NCI-H1092 (cell line): ENCODE measurements at places on chromosomes 6 and 20.

GRCh38 chr20:37205130-37205529 is 25.8 kb upstream of the MROH8 start:
- DNase-seq, result no peak

- no peak for DNase-seq
Observed at GRCh38 chr6:29509239-29509638, 21.5 kb upstream of the MAS1L start.

DNA sequence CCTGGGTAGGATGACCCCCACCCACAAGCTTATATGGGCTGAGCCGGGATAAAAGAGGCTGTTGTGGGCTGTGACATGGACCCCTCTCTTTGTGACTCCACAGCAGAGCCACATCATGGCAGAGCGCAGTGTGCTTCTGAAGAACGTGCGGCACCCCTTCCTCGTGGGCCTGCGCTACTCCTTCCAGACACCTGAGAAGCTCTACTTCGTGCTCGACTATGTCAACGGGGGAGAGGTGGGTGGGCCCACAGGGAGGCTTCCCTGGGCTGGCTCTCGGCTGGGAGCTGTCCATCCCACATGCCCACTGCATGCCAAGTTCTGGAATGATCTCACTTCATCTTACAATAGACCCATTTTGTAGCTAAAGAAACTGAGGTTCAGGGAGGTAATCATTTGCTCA is 10.5 kb downstream of the SGK2 start:
- no peak for DNase-seq

GRCh38 chr20:24402188-24402587 is 67.2 kb upstream of the SYNDIG1 start:
- no peak for DNase-seq

DNA sequence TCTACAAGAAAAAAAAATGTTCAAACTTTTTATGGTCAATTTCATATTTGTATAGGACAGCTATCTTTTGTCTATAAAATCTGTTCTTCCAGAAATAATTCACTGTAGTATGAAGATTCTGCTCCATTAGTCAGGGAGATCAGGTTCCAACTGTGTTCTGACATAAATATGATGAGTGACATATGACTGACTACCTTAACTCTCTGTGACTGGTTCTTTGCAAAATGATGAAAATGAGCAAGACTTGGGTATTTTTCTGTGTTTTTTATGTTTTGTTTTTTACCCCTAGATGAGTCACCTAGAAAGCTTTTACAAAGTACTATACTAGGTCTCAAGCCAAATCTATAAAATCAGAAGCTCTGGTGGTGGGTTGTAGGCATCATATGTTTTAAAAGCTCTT is 229.6 kb downstream of the MMUT start:
- no peak for DNase-seq

GRCh38 chr20:19285436-19285835 is 73.0 kb downstream of the SLC24A3 start:
- DNase-seq, result no peak

DNA sequence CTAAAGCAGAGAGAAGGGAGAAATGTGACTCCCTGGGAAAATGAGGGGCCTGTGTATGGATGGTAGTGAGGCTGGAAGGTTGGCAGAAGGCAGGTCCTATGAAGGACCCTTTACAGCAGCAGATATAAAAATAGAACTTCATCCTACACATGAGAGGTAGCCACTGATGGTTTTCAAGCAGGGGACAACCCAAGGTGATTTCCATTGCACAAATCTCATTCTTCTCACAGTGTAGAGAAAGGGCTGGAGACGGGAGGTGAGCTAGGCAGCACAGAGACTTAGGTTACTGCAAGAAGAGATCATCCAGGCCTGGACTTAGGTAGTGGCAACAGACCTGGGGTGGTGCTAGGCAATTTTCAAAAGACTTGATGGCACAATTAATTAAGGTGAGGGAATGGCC is 30.7 kb downstream of the TRAM2 start:
- DNase-seq, result no peak

- no peak for DNase-seq
Observed at GRCh38 chr6:140809694-140810101, 1323.0 kb upstream of the GJE1 start.

GRCh38 chr6:65448866-65449265 is 258.2 kb downstream of the EYS start:
- DNase-seq, result no peak

DNA sequence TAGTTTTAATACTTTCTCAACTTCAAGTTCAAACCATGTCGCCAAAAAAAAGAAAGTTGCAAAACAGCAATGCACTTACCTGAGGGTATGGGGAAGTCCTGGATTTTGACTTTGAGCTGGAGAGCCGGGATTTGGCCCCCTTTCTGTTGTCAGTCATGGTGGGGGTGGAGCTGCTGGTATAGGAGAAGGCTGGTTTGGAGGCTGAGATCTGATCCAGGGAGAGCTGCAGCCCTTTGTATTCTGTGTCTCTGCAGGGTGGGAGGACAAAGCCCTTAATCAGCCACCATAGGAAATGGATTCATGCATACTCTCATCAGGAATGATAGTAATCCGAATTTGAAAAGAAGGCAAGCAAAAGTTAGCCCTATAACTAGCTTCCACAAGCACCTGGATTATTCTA is 44.0 kb downstream of the SIM1 start:
- no peak for DNase-seq

DNA sequence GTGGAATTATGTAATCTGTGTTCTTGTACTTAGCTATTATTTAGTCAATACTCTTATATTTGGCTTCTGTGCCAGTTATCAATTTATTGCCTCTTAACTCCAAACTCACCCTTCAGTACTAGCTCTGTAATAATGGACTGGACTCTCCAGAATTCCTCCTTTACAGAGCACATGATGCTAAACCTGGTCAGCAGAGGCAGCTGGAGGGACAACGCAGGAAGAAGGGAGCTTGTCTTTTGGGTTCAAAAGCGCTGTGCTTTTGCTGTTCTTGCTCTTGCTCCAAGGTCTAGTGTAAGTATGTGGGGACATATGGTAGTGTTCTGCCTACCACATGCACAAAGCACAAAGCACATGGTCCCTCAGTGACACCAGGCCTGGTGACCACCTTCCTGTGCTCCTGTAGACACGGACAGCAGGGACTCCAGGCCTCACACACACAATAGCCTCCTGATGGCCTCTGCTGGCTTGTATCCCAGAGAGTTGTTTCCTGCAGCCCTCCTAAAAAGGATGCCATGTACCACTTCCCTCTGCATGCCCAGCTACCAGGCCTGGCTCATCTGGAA is 46.1 kb downstream of the CHD6 start:
- DNase-seq, result no peak

DNA sequence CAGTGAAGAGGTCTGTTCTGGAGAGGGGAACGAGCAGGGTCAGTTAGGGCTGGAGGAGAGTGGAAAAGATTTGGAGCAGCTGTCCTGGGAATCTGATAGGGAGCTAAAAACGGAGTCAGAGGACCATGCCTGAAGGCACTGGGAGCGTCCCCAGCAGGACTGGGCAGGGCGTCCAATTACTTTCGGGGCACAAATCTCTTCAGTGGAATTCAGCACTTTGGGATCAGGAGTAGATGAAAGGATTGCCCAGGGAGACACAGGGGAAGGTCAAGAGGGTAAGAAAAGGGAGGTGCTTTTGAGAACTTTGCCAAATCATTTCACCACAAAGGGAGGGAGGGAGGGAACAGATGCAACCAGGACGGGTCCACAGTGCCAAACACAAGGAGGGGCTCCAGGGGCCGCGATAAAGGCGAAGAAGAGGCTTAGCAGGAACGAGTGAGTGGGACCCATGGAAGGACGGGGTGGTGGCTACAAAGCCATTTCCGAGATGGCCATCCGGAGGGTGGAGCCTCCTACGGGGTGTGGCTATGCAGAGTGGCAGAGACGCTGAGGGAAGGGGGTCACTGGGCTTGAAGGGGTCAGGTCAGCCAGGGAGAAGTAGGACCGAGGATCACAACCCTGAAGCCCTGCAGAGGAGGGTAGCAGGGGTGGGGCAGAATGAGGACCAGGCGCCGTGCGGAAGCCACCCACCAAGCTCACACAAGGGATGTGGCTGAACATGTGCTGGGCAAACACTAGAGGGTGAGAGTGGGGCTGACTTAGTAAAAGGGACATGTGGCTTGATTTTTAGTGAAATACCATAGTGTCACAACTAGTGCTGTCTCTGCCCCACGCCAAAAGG is 180.0 kb upstream of the RREB1 start:
- no peak for DNase-seq

GRCh38 chr20:49894073-49894470 is 21.3 kb downstream of the SPATA2 start:
- DNase-seq, result no peak

DNA sequence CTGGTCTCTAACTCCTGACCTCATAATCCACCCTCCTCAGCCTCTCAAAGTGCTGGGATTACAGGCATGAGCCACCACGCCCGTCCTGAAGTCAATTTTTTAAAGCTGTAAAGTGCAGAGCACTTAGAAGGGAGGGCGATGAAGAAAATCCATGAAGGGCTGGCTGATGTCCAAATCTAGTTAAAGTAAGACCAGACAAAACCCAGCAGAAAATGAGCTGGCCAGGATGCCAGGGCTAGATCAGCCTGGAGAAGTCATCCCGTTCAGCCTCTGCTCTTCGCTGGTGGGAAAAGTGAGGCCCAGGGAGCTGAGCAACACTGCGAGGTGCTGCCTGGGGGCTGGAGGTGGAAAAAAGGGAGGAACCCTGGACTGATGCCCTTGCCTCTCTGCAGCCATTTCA is 3.1 kb downstream of the BPIFB4 start:
- DNase-seq, result no peak

GRCh38 chr6:129281168-129281796 is 398.3 kb downstream of the LAMA2 start:
- DNase-seq, result no peak

DNA sequence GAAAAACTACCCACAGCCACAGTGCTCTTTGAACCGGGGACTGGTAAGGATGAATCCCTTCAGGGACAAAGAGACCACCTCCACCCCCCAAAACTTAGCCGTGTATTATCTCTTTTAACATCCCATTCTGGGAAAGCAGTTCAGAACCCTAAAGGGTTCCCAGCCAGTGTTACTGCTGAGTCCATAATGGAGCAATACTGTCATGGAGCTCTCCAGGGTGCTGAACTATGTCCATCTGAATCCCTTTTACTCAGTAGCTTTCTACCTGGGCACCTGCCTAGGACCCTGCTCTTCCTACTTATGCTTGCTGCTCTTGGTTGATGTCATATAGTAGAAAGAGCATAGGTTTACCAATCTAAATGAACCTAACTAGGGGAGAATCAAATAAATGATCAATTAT is 22.3 kb upstream of the SAYSD1 start:
- DNase-seq, result no peak

DNA sequence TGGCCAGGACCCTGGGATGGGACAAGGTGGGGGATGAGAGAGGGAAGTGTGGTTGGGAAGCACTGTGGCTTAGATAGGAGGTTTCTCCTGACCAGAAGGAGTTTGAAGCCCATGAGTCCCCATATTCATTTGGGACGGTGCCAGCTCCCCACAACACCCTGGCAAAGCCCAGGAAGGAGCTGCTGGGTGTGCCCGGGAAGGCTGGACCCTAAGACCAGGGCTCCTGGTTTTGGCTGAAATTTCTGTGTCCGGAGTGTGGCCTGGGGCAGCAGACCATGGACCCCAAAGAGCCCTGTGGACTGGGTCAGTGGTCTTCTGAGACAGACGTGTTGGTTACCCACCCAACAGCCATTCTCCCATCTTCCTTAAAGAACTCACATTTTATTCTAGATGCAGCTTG is 15.2 kb downstream of the MAPK13 start:
- DNase-seq, result no peak

DNA sequence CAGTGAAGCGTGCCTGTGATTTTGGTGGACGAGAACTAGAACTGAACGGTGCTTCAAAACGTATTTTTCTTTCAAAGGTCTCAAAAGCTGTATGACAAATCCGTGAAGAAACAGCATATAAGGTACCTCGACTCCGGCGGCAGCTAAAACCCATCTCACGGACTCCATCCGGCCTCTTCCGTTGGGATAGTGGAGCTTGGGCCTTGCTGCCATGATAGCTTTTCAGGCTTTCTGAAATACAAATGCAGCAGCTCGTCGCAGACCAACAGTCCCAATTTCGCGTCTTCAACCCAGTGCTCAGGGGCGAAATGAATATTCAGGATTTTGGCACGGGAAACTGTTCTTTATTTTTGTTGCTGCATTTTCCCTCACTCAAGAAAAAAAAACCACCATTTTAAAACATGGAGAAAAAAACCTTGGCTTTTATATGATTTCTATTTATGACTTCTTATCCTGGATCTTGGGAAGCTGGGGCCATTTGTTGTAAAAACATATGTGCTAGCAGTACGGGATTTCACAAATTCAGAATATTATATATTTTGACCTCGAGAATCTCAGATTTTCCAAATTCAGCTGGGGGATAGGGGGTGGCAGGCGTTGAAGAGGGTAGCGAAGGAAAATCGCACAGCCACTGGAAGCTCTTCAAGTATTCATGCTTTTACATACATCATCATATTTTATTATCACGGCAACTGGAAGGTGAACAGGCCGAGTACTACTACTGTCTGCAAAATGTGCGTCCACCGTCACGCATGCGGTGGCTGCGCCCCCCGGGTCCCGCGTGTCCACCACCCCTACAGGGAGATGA is 849 bp downstream of the GSTA4 start:
- DNase-seq, result peak; percentile 39

- DNase-seq, result no peak
Observed at GRCh38 chr6:78615430-78615904, 251.9 kb upstream of the IRAK1BP1 start.

DNA sequence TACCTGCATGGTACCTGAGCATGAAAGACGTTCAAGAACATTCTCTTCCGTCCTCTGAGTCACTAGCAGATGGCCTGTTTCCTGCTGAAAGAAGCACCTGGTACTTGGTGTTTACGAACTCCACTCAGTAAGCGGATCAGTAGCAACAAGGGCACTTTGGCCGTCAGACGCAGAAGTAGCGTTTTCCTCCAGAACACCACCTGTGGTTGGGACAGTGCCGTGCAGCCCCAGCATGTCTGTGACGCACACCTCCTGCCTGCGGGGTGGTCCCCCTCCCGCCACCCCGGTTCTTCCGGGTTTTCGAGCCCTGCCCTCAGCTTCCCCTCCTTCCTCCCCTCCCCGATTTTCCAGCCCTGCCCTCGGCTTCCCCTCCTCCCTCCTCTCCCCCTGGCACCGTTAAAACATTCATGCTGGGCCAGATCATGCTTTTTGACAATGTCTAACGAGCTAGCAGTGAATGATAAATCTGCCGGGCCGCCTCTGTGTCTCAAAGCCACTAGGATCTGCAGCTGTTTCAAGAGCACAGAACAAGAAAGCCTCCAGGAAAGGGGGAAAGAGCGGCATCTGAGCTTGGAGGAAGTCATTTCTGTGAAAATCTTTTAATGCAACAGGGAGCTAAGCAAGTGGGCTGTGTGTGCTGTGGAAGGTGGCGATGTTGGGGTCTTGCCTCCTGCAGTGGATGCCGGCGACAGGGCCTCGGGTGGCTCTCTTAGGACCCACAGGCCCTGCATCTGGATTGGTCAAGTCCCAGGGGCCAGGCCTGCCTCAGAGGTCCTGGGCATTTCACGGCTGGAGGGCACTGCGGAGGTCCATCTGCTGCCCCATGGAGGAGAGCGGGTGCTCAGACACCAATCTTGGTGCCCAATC is 207.9 kb downstream of the ERMARD start:
- DNase-seq, result peak; percentile 73

- no peak for DNase-seq
Observed at GRCh38 chr6:20965915-20966314, 431.7 kb downstream of the CDKAL1 start.
